A172 (cell line): ENCODE measurements at places on chromosomes 1 and 21.

DNA sequence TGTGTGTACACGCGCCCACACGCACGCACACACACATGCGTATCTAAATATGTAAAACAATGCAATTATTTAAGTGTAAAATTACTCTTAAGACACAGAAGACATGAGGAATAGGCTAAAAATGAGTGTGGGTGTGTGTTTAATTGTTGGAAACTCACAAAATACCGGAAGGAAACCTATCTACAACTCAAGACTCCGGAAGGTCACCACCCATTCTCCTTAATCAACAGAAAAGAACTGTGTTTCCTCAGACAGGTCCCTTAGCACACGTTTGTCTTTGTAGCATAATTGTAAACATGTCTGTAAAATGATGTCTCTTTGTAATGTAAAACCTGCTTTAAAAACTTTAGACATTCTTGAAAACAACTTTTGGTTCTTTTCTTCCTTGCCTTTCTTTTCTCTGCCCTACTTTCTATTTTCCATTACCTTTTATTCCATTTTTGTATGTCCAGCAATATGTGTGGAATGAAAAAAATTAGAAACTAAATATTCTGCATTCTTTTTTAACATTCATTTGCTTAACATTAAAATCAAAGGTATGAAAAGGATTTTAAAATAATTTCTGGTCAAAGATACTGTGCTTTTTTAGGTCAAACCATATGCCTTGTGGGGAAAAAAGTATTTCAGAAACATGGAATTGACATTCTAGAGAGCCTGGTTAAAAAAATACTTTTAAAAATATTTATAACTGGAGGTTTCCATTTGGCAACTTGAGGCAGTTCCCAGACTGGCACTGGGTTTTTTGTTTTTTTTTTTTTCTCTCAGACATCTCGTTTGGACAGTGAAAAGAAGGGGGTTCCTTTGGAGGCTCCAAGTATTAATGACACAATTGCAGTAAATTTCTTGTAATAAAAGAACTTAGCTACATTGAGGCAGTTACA lies 46.2 kb downstream of the ATP5PF start:
- no peak for DNase-seq

GRCh38 chr1:89198491-89199072 lies at the start of gene GBP4:
Gene GBP4 (minus strand): TSS chr1:89198942. CDS start chr1:89198834, 108 bp downstream.
- DNase-seq: no peak

DNA sequence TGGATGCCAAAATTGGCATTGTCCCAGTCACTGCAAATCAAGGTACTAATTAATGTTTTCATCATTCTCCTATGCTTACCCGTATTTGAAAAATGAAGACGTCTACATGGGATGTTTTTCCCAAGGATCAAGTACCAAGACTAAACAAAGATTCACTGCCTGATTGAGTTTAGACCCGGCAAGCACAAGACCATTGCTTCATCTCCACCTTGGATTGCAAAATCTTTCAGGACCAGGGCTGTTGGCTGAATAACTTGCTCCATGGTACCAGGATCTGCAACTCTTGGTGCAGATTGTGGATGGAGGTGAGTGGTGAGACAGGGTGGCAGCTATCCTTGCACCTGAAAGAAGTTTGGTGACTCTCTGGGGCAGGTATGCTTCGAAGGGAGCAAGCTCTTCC lies 122.5 kb upstream of the ETS2 start:
- no peak for DNase-seq

- DNase-seq: no peak
Observed at GRCh38 chr1:175477248-175477647, 266.1 kb downstream of the TNR start.

GRCh38 chr1:19080721-19081120 lies 124.2 kb upstream of the IFFO2 start:
- peak; percentile 40 for DNase-seq

- DNase-seq: no peak
Observed at GRCh38 chr1:67313934-67314671, 6.4 kb downstream of the IL12RB2 start.

DNA sequence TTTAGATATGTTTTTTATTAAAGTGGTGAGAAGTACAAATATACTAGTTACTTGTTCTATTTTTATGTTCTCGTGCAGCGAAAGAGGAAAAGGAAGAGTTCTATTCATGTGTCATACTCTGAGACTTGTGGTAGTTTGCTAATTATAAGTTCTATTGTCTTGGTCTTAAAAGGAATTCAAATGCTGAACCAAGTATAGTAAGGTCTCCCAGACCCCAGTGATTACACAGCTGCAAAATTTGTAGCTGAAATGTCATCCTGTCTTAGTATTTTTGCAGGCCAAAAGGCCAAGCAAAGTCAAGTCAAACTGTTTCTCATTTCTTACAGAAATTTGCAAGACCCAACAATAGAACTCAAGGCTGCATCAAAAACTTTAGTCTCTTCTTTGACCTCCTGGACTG lies 268.7 kb downstream of the CHRM3 start:
- no peak for DNase-seq

DNA sequence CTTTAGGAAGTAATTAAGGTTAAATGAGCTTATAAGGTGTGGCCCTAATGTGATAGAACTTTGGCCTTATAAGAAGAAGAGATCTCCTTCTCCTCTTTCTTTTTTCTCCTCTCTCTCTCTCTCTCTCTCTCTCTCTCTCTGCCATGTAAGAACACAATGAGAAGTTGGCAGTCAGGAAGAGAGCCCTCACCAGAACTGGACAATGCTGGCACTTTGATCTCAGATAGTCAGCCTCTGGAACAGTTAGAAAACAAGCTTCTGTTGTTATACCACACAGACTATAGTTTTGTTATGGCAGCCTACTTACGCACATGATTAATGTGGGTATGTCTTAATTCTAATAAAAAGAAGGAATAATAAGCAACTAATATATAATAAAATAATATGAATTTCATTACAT lies 444.2 kb upstream of the LRRC7 start:
- no peak for DNase-seq

DNA sequence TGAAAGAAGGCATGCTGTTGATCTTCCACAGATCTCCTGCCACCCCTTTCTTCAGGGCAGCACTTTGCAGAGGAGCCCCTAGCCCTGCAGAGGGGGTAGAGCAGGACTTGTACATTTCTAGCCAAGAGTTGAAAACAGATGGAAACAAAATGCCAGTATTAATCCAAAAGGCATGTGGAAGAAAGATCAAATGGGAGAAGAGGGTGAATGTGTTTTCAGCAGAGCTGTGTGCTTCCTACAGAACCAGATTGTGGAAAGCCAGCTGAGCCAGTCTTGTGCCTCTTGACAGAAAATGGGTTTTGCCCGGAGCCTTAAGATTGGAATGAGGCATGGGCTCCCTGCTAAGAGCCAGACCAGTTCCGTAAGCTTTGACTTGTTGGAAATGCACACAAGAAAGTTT lies 105.2 kb upstream of the TSPAN2 start:
- DNase-seq: no peak

- DNase-seq: no peak
Observed at GRCh38 chr1:209307846-209308245, 275.7 kb upstream of the CAMK1G start.

DNA sequence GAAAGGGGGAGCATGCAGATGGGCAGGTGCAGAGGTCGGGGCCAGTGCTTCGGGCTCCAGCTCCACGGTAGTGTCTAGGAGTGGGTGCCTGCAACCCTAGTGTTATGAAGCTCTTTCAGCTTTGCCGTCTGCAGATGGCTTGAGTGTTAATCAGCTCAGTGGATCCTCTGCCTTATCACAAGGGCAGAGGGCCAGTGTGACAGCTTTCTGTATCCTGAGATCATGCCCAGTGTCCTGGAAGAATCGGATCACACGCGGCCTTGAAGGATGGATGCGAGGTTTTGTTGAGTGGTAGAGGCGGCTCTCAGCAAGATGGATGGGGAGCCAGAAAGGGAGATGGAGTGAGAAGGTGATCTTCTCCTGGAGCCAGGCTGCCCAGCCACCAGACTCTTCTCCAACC lies 25.5 kb upstream of the C1orf146 start:
- DNase-seq: no peak

DNA sequence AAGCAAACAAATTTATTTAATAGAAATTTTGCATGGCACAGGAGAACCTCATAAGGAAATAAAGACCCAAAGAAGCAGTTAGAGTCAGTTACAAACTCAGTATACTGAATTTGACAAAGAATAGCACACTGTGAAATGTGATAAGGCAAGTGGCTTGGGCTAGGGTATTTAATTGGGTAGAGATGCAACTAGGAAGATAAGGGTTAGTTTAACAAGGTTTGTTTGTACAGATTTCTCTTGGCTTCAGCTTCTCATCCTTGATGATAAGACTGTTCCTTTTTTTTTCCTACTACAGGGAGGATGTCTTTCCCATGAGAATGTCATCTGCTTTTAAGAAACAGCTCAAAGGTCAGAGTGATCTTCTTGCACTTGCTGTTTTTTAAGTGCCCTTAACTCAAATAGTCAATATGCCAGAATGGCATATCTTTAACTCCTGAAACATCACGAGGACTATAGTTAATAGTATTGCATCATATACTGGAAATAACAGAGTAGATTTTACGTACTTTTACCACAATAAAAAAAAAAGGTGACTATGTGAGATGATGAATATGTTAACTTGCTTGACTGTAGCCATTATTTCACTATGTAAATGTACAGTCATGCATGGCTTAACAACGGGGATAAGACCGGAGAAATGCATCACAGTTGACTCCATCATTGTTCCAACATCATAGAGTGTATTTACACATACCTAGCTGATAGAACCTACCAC lies 9.2 kb upstream of the TRAF3IP3 start:
- no peak for DNase-seq
